ENCODE measurements at places on chromosomes 6 and 20.

GRCh38 chr20:8718279-8718678 is 350.6 kb upstream of the PLCB4 start:
- no peak for DNase-seq

GRCh38 chr6:46221222-46221793 is 50.5 kb upstream of the ENPP5 start:
- DNase-seq, result no peak

DNA sequence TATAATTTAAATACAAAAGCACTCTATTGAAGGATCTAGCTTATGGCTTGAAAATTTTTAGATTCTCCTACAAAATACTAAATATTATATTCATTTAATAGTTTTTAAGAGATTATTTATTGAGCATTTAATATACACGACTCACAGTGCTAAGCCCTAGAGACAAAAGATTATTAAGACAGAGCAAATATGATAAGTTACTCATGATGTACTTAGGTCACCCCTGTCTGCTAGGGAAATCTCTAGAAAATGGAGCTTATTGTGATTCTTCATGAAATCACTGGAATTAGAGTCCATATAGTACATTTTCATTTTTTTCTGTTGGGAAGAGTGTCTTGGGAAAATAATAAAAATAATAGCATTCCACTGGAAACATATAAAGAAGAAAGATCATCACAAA is 37.8 kb downstream of the BEND6 start:
- no peak for DNase-seq

DNA sequence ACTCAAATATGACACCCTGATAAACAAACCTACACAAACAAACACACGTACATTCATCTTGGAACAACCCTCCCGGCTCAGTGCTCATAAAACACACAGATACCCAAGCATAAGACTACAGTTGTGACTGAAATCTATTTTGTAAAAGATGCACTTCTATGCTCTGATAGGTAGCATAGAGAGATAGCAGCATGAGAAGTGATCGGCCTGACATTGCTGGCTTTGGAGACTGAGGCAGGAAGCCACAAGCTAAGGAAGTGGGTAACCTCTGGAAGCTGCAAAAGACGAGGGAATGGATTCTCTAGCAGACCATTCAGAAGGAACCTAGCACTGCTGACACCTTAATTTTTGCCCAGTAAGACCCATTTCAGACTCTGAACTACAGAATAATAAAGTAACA is 1.6 kb upstream of the RNF39 start:
- DNase-seq, result no peak

- no peak for DNase-seq
These were observed 54.8 kb downstream of the PHACTR2 start for GRCh38 chr6:143732536-143732935.

GRCh38 chr20:10619427-10619826 is 54.4 kb downstream of the JAG1 start:
- DNase-seq, result no peak

DNA sequence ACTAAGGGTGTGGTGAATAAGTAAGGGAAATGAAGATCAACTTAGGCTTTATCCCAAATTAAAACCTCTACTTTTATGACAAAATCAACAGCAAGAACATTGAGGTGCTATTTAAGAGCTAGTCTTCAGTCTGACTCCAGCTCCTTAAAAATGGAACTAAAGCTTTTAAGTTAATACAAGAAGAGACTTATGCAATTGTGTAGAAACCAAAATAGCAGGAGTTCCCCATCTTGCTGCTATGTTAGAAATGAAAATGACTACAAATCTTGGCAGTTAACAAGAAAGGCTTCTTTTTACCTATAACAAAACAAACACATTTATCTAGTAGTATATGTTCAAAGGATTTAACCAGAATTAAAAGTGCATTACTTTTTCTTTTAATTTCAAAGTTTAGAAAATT is 25.7 kb downstream of the HMGN3 start:
- no peak for DNase-seq

GRCh38 chr6:165618241-165618640 is 44.8 kb downstream of the PDE10A start:
- no peak for DNase-seq

- no peak for DNase-seq
These were observed at the start of gene SEMG2 for GRCh38 chr20:45221076-45221475. Gene SEMG2, plus strand, starts transcription at chr20:45221373. Its CDS starts 17 bp downstream, at chr20:45221390.

GRCh38 chr6:46325561-46326530 is 155.1 kb upstream of the ENPP5 start:
- DNase-seq, result no peak

DNA sequence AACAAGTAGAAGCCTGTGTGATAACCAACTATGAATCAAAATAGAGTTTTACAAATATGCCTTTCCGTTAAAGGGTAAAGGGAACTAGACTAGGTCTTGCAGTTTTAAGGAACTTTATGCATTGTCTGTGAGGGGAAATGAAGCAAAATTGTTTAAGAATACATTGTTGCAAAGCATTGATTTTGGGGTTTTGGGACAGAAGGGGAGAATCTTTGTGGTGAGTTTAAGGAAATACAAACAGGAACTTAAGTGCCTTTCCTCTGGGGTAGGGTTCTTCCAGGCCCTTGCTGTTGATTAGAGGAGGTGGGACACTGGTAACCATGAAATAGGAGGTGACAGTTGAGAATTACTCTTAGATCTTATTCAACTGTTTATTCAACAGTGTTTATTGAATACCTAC is 4.7 kb downstream of the MAPK14 start:
- no peak for DNase-seq

GRCh38 chr6:17927705-17928104 is 59.7 kb downstream of the KIF13A start:
- DNase-seq, result no peak

GRCh38 chr6:159113223-159113622 is 56.0 kb upstream of the FNDC1 start:
- DNase-seq, result no peak

- no peak for DNase-seq
These were observed 8.4 kb downstream of the CCDC167 start for GRCh38 chr6:37491171-37491829.

GRCh38 chr6:143694560-143694959 is 16.8 kb downstream of the PHACTR2 start:
- DNase-seq, result no peak

DNA sequence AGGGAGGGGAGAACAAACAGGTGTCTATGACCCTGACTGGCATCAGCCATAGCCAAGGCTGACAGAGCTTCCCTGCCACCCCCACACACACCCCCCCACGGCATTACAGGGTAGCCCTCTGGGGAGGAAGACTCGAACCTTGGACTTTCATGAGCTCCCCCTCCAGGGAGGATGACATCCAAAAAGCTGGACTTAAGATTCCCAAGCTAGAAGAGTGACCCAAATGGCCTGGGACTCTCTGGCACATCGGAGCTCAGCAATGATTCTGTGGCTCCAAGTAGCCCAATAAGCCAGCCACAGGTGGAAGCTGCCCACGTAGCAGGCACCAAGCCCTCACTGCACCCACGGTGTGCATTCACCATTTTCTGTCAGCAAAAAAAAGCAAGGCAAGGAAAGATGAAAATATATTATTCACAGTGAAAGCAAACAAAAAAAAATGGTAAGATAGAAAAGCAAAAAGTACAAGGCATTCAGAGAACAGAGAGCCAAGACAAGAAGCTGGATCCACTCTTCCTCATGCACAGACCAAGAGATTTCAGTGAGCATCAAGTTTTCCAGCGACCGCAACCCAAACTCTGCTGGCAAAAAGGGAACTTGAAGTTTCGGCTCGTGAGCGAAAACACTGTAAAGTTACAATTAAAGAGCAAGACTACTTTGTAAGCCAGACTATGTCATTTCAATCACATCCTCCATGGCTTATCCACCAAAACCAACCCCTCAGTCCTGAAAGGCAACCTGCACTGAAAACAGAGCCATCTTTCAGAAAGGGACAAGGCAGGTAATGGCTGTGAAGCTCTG is 10.9 kb downstream of the JAG1 start:
- DNase-seq, result no peak

GRCh38 chr6:1838604-1839213 is 229.0 kb downstream of the FOXC1 start:
- no peak for DNase-seq

DNA sequence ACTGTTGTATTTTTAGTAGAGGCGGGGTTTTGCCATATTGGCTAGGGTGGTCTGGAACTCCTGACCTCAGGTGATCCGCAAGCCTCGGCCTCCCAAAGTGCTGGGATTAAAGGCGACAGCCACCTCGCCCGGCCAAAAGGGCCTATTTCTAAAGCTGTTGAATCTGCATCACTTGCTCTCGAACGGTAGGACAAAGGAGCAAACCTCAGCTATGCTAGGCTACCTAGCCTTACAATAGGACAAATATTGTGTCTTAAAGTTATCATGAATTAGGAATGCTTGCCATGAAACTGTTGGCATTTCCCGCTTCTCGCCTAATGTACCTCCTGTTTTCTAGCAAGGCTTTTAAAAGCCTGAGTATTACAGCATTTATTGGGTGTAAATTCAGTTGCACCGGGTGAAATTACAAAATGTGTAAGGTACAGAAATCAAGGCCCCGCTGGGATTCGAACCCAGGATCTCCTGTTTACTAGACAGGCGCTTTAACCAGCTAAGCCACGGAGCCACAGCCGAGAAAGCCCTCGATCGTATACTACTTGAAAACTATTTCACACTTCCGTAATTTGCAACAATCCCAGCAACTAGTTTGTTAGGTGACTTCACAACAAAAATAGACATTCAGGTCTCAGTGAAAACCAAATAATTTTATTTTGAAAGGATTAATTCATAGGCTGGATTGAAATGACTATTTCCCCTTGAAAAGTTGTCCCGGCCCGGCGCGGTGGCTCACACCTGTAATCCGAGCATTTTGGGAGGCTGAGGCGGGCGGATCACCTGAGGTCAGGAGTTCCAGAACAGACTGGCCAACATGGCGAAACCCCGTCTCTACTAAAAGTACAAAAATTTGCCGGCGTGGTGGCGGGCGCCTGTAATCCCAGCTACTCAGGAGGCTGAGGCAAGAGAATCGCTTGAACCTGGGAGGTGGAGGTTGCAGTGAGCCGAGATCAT is 211.6 kb upstream of the ZNF184 start:
- DNase-seq, result peak; percentile 35

- DNase-seq, result no peak
These were observed 164.0 kb downstream of the MRPL14 start for GRCh38 chr6:43963203-43963602.

- DNase-seq, result no peak
These were observed 42.0 kb upstream of the KCNQ5 start for GRCh38 chr6:72579865-72580264.

- DNase-seq, result no peak
These were observed 130.5 kb upstream of the CNR1 start for GRCh38 chr6:88296694-88297093.

DNA sequence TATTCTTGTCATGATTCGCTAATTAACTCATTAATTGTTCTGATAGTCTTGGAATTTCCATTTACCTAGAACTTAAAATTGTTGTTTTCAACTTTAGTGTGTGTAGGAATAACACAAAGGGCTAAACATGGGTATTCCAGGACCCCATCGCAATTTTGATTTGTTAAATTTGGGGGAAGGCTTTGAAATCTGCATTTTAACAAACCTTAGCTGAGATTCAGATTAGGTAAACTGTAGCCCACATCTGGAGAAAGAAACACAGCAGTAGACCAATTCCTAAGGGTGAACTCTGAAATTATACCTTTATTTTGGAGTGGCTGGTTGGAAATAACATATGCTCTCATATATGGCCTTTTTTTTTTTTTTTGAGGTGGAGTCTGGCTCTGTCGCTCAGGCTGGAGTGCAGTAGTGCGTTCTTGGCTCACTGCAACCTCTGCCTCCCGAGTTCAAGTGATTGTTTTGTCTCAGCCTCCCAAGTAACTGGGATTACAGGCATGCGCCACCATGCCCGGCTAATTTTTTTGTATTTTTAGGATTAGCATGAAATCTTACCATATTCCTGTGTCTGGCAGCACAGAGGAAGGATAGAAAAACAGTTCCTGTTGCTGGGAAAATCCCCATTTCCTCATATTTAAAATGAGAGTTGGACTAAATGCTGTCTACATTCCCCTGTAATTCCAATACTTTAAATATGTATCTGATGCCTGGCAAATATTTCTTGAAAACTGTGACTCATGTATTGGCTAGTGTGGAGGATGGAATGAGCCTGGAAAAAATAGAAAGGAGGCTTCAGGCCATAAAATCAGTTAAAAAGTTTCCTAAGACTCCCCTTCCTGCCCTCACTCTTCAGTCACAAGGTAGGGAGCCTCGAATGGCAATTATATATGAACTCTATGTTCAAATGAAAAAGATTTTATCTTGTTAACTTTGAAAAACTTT is 96.7 kb upstream of the FAM184A start:
- DNase-seq, result no peak

- no peak for DNase-seq
These were observed 410.2 kb downstream of the CDC5L start for GRCh38 chr6:44797746-44798145.

DNA sequence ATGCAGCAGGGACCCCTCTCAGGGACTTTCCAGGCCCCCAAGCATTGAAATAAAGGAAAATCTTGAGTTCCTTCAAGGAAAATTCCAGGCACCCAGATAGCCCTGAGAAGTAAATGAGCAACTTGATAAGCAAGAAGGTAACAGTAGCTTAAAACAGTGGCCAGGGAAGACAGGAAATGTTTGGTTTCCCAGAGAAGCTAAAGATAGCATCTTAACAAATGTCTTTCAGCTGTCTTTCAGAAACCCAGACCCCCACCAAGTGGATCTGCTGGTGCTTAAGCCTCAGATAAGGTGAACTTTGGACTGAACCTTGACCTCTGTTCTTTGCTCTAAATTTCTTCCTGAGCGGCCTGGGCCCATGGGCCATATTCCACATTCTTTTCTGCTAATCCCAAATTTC is 117.8 kb upstream of the CST7 start:
- no peak for DNase-seq

DNA sequence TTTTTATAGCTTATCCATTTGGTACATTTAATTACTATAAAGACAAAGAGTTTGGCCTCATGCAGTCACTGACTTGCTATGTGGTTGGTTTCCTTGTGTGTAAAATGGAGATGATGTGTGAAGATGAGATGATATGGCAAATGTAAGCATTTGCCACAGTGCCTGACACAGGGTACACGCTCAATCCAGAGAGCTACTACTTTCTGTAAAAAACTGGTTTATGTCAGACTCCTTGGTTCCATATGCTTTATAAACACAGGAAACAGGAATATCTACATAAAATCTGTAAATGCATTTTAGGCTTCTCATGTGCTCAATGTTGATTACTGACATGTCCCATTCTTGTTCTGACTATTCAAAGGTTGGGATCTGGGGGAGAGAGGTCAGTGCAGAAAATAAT is 10.4 kb downstream of the HIVEP1 start:
- no peak for DNase-seq

DNA sequence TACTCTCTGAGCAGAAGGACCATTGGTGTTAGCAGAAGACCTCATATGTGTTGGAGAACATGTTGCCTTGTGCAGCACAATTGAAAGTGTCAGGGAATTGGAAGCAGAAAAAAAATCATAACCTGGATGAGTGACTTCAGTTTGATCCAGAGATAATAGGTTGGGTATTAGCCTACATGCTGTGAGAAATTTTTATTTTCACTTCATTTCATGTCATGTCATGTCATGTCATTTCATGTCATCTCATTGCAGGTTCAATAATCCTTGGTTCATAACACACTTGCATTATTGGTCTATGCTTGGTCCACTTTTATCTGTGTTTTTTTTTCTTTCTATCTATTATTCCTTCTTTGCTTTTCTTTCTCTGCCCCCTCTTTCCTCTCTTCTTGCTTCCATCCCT is 34.3 kb downstream of the AKAP7 start:
- DNase-seq, result no peak
